ENCODE measurements at places on chromosomes 13 and 19. TPM values are rescaled to one million over a fixed set of nuclear protein-coding genes. Genes with fewer than 3 reads are reported as not detected.

- H3K27ac ChIP-seq: no peak overlapping the region
- H3K4me1 ChIP-seq: no peaks in the 10 kb centered on the region
- DNase-seq: no peak
- H3K4me3 ChIP-seq: no peak overlapping the region
- H3K36me3 ChIP-seq: peaks cover 13% of the 10 kb centered on the region
Observed at GRCh38 chr13:102879793-102880499, 34.1 kb downstream of the ERCC5 start.

DNA sequence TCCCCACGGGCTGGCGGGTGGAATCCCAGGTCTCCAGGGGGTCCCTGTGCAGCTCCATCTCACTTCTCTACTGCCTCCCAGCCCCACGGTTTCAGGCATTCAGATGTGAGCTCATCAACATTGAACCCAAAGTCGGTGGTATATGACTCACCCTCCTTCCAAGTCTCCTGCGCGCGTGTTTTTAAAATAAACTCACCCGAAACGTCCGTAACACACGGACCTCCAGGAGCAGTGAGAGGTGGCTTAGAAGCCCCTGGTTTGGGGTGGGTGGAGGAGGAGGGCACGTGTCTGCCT lies 14.0 kb upstream of the CRTC1 start:
- H3K4me3 ChIP-seq: no peak overlapping the region
- no peaks in the 10 kb centered on the region for H3K27me3 ChIP-seq
- no peak overlapping the region for H3K27ac ChIP-seq
- no peak for DNase-seq
- no peaks in the 10 kb centered on the region for H3K4me1 ChIP-seq

Gene ZNF616
- 10.6 TPM for total RNA-seq

DNA sequence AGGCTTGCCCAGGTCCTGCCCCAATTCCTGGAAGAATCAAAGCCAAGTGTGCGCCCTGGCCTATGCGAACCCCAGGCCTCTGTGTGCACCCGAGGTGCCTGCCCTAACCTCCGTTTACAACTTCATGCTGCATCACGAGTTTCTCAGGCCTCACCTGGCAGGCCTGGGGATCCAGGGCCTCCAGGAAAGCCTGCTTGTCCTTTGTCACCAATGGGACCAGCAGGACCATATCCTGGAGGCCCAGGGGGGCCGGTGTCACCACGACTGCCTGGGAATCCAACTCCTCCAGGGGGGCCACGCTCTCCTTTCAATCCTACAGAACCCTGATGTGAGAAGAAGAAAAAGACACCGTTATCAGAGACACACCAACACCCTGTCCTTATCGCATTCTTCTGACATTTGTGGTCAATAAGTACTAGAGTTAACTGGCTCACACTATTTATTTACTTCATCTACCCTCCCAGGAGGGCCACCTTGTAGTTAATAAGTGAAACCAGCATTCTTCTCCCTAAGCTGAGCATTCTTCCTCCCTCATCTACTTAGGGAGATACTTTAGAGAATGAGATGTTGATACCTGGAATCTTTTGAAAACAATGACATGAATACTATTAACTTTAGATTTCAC lies 120.6 kb downstream of the COL4A1 start:
- H3K4me3 ChIP-seq: no peak overlapping the region
- DNase-seq: no peak
- no peaks in the 10 kb centered on the region for H3K4me1 ChIP-seq
- no peaks in the 10 kb centered on the region for H3K27me3 ChIP-seq

Gene MEX3D
- 18.0 TPM for total RNA-seq

DNA sequence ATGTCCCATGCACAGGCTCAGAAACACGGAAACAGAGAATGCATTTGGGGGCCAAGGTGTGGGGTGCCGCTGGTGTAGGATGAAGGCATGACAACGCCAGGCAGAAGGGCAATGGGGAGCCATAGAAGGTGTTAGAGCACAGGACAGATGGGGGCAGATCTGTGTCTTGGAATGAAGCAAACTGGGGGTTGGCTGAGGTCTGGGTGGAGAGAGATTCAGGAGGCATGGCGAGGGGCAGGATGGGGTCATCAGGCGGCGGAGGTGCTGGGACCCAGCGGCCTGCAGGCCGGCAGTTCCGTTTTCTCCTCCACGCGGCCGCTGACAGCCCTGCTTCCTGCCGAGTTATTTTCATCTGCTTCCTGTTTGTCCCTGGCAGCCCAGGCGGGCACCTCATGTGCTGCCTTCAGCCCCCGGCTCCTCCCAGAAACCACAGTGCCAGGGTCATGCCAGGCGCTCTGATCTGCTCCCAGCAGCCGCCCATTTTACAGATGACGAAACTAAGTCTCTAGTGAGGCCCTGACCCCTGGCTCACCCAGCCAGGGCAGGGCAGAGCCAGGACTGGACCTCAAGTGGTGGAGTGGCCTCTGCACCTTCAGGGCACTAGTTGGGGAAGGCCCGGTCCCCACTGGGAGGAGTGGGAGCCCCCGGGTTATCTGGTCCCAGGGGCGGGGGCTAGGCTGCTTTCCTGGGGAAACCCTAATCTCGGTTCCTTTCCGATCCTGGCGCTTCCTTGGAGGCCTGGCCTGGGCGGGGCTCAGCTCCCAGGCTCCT lies 2.2 kb downstream of the ARHGAP45 start:
- H3K4me3 ChIP-seq: peak overlapping the region; percentile 57
- H3K36me3 ChIP-seq: no peaks in the 10 kb centered on the region
- H3K27ac ChIP-seq: peak overlapping the region; percentile 96
- no peaks in the 10 kb centered on the region for H3K27me3 ChIP-seq
- H3K4me1 ChIP-seq: peaks cover 75% of the 10 kb centered on the region

- H3K36me3 ChIP-seq: peaks cover 15% of the 10 kb centered on the region
- peaks cover 57% of the 10 kb centered on the region for H3K4me1 ChIP-seq
- peak overlapping the region; percentile 87 for H3K27ac ChIP-seq
- no peaks in the 10 kb centered on the region for H3K27me3 ChIP-seq
- H3K4me3 ChIP-seq: peak overlapping the region; percentile 12
Observed at GRCh38 chr19:4390567-4391305, 9.6 kb downstream of the SH3GL1 start.

GRCh38 chr13:78306519-78307206 lies 296.7 kb downstream of the POU4F1 start:
- no peaks in the 10 kb centered on the region for H3K27me3 ChIP-seq
- H3K27ac ChIP-seq: no peak overlapping the region
- no peak overlapping the region for H3K4me3 ChIP-seq
- no peaks in the 10 kb centered on the region for H3K36me3 ChIP-seq

Gene LRRC4B
- 2.6 TPM for total RNA-seq

DNA sequence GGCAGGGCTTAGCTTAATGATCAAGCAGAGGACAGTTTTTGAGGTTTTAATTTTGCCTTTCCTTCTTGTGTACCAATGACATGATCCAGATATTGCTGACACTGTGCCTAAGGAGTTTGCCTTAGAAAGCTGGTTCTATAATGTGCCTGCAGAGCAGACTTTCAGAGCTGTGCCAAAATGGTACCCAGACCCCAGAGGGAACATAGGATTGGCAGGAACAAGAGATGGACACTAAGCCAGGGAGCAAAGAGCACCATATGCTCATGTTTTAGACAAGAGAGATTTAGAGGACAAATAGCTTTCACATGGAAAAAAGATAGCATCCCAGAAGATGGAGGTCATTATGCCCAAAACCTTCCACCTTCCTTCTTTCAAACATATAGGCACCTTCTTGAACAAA lies 1241.5 kb upstream of the SPRY2 start:
- H3K27ac ChIP-seq: no peak overlapping the region
- no peaks in the 10 kb centered on the region for H3K4me1 ChIP-seq
- no peaks in the 10 kb centered on the region for H3K27me3 ChIP-seq
- no peak for DNase-seq
- no peaks in the 10 kb centered on the region for H3K36me3 ChIP-seq
- H3K4me3 ChIP-seq: no peak overlapping the region

Gene ZNF285
- 1.4 TPM for total RNA-seq

Gene BST2
- 81.5 TPM for total RNA-seq

GRCh38 chr13:99916366-99917103 lies 55.0 kb downstream of the ZIC5 start:
- no peak overlapping the region for H3K27ac ChIP-seq
- H3K4me3 ChIP-seq: no peak overlapping the region
- no peaks in the 10 kb centered on the region for H3K27me3 ChIP-seq
- H3K36me3 ChIP-seq: no peaks in the 10 kb centered on the region

Gene FUT3
- total RNA-seq: 5.2 TPM

DNA sequence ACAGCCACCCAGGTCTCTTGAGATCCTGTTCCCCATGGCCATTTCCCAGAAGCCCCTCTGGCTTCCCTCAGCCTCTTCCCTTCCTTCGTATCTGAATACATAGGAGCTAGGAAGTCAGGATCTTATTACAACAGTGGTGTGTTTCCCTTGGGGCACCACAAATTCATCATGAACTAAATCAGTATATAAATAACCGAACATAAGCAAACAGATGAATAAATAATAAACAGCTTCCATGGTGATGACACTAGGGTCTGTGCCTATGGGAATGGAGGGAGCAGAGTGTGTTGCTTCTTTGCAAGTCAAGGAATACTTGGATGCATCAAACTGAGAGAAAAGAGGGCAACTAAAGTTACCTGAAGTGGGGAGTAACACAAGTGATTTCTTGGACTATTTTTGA lies 527.6 kb downstream of the LMO7 start:
- no peak for DNase-seq
- no peak overlapping the region for H3K27ac ChIP-seq
- H3K4me1 ChIP-seq: no peaks in the 10 kb centered on the region
- no peaks in the 10 kb centered on the region for H3K36me3 ChIP-seq

GRCh38 chr19:2759362-2759761 lies 19.5 kb upstream of the SLC39A3 start:
- H3K4me1 ChIP-seq: no peaks in the 10 kb centered on the region
- peaks cover 9% of the 10 kb centered on the region for H3K36me3 ChIP-seq
- H3K27ac ChIP-seq: no peak overlapping the region
- H3K27me3 ChIP-seq: no peaks in the 10 kb centered on the region
- no peak for DNase-seq

DNA sequence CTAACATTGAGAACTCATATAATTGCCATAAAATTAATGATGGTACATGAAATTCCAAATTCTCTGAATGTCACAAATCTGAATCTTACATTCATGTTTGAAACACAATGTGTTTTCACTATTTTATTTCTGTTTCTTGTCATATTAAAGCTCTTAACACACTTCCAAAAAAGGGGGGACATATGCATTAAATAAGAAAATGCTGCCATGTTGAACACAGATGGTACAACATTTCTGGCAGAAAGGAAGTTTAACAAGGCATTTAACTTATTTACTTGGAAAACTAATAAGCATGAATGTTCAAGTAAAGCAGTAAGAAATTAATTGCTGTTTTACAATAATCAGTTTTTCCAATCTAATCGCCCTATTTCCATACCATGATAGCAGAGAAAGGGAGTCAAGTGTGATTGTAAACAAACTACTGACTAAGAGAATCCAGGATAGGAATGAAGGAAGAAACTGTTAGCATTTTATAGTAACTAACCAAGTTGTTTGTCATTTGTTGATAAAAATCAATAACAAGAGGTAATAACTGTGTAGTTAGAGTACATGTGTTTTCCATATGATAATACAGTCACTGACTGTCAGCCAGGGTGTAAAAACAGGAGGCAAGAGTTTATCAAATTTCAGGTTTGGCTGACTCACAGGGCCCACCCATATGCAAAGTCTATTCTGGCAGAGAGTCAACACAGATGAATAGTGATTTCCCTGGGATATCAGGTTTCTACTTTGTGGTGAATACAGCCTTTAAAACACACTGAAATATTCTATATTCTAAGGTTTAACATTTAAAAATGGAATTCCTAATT lies 5.7 kb upstream of the FOXO1 start:
- no peaks in the 10 kb centered on the region for H3K27me3 ChIP-seq
- DNase-seq: no peak
- peaks cover 8% of the 10 kb centered on the region for H3K4me1 ChIP-seq
- no peaks in the 10 kb centered on the region for H3K36me3 ChIP-seq
- no peak overlapping the region for H3K27ac ChIP-seq
- H3K4me3 ChIP-seq: no peak overlapping the region

- no peaks in the 10 kb centered on the region for H3K4me1 ChIP-seq
- H3K36me3 ChIP-seq: peaks cover 86% of the 10 kb centered on the region
- peak; percentile 78 for DNase-seq
- no peak overlapping the region for H3K4me3 ChIP-seq
- H3K27me3 ChIP-seq: no peaks in the 10 kb centered on the region
Observed at GRCh38 chr19:2111425-2111824, 14.7 kb downstream of the IZUMO4 start.

GRCh38 chr13:105184201-105184600 lies 1351.3 kb downstream of the EFNB2 start:
- H3K36me3 ChIP-seq: no peaks in the 10 kb centered on the region
- no peak overlapping the region for H3K27ac ChIP-seq
- no peaks in the 10 kb centered on the region for H3K4me1 ChIP-seq
- H3K4me3 ChIP-seq: no peak overlapping the region
- DNase-seq: no peak

DNA sequence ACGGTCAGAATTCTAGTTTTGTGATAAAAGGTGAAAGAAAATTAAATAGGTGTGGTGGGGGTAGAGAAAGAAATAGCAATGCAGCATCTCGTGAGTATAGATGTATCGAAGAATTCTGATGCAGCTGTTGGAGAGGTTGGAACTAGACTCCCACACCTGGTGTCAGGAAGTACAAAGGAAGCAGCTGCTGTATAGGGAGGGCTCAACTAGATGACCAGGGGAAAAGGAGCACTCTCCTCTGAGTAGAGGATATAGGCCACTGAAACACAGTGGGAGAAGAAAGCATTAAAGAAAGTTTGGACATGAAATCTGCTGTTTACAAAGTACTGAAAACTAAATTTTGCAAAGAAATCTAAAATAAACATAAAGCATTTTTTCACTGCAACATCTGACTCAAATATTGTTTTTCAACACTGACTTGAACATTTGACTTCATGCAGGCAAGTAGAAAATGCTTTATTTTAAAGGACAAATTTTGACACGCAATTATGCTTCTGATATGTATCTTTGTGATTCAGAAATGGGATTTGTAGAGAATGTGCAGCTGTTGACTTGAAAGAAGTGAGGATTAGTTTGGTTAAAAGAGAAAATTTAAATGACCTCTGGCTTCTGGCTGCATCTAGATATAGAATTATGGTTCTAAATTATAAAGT lies 82.2 kb downstream of the MIPEP start:
- H3K27ac ChIP-seq: no peak overlapping the region
- H3K27me3 ChIP-seq: no peaks in the 10 kb centered on the region
- no peaks in the 10 kb centered on the region for H3K36me3 ChIP-seq
- H3K4me1 ChIP-seq: no peaks in the 10 kb centered on the region
- no peak overlapping the region for H3K4me3 ChIP-seq

Gene UHRF1
- total RNA-seq: 1.5 TPM

- no peaks in the 10 kb centered on the region for H3K27me3 ChIP-seq
- no peak for DNase-seq
- no peak overlapping the region for H3K27ac ChIP-seq
- no peak overlapping the region for H3K4me3 ChIP-seq
Observed at GRCh38 chr19:7845390-7846154, 15.6 kb downstream of the EVI5L start.

GRCh38 chr19:32068793-32069192 lies 276.6 kb upstream of the ZNF507 start:
- no peak for DNase-seq
- no peak overlapping the region for H3K4me3 ChIP-seq
- H3K4me1 ChIP-seq: no peaks in the 10 kb centered on the region
- no peaks in the 10 kb centered on the region for H3K36me3 ChIP-seq
